ENCODE measurements at places on chromosomes 1 and 21. TPM values are rescaled to one million over a fixed set of nuclear protein-coding genes. Genes with fewer than 3 reads are reported as not detected.

GRCh38 chr1:45750298-45751038 lies at the start of gene IPP:
Gene IPP, minus strand, starts transcription at chr1:45750653. Its CDS starts 4,242 bp downstream, at chr1:45746411.
- DNase-seq, result peak; percentile 81

DNA sequence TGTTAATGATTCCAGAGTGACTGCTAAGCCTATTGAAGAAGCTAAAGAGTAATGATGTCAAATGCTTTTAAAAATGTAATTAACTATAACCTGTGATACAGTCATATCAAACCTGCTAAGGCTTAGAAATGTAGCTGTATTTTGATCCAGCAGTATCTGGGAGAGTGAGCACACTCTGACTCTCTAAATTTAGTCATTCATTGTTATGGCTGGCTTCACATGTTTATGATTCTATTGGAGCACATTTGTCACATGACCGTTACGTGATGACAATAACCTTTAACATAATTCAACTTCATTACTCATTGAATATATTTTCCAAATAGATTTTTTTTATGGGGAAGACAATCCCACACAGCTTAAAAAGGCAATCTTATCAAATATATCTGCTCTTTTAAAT lies 587.1 kb downstream of the LMO4 start:
- DNase-seq, result no peak

DNA sequence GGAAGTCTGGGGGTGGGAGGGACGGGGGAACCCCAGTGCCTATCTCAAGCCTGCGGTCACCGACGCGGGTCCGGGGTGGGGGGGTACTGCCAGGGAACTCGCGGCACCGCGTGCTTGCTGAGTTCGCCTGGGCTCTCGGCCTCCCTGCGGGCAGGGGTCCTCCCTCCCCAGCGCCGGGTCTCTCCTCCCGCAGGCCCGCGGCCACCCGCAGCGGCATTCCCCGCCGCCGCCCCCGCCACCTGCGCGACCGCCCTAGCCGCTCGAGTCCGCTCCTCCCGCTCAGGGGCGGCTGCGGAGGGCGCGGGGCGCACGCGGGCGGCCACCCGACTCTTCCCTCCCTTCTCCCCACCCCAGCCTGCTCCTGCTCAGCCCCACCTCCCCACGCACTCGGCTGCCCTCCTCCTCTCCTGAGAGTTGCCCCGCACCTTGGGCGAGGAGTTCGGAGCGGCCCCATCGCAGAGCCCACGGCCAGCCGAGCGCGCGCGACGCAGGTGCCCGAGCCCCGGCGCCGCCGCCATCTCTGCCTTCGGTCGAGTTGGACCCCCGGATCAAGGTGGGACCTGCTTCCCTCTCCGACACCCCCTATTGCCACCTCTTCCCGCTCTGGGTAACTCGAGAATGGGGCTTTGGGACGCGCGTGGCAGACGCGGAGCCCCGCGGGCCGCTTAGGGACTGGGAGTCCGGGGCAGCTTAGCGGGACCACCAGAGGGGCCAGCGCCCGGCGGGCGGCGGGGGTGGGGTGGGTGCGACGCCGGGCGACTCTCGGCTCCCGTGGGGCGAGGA lies 105.0 kb downstream of the LEPR start:
- no peak for DNase-seq

DNA sequence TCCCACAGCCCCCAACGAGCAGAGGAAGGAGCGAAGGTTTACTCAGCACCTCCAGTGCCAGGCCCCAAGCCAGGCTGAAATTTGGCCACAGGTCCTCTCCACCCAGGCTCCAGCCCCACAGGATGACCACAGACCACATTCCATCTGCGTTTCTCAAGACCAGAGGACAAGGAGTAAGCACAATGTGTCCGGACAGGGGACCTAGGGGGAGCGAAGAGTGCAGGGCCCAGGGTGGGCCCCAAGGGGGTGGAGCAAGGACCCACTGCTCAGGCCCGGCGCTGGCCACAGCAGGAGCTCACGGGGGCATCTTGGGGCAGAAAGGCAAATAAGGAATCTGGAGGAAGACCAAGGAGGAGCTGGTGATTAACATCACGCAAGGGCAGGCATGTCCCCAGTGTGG lies 100.5 kb downstream of the NPHP4 start:
- no peak for DNase-seq

DNA sequence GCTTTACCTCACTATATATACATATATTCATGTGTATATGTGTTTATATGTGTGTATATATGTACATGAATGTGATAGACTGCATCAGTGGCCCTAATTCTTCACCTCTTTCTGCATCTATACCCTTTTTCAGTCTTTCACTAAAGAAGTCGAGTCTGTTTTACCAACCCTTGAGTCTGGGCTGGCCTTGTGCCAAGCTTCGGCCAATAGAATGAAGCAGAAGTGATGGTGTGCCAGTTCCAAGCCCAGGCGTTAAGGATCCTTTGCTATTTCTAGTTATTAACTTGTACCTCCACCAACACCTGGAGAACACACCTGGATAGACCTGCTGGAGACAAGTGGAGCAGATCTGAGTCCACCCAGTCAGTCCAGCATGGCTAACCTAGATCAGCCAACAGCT lies 61.6 kb upstream of the PPM1J start:
- DNase-seq, result no peak

- DNase-seq, result no peak
Observed at GRCh38 chr1:109761227-109762038, 2.3 kb downstream of the EPS8L3 start.

- no peak for DNase-seq
Observed at GRCh38 chr21:42609811-42610210, 43.6 kb upstream of the PDE9A start.

- DNase-seq, result no peak
Observed at GRCh38 chr1:202642212-202642611, 68.0 kb downstream of the SYT2 start.

GRCh38 chr1:170959385-170959784 lies 24.1 kb downstream of the MROH9 start:
- no peak for DNase-seq

- no peak for DNase-seq
Observed at GRCh38 chr21:31159808-31160207, 121.5 kb upstream of the KRTAP19-8 start.

GRCh38 chr1:20729155-20729931 lies 3.2 kb downstream of the SH2D5 start:
- DNase-seq, result no peak

- DNase-seq, result no peak
Observed at GRCh38 chr1:18336801-18337200, 143.9 kb upstream of the KLHDC7A start.

DNA sequence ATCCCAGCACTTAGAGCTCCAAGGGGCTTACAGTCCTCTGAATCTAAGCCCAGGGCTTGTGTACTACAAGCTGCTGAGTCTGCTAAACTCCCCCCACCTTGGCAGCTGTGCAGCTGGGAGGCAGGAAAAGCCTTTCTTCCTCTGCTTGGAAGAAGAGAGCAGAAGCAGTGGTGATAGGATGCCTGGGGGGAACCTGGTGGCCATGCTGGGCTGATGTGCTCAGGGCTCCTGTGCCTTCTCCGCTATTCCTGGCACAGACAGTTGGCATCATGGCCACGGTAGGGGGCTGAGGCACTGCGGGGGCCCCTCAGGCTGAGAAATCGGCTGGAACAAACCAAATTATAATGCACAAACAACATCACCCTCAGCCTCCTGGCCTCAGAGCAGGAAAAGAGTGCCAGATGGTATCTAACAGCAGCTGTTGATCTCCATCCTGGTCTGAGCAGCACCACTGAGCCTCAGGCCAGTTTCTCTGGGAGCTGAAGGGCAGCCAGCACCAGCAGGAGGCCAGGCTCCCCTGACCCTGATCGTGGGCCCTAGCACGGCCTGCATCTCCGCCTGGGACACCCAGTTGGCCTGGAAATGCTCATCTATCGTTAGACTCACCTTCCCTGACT lies 35.8 kb downstream of the ECE1 start:
- DNase-seq, result no peak

DNA sequence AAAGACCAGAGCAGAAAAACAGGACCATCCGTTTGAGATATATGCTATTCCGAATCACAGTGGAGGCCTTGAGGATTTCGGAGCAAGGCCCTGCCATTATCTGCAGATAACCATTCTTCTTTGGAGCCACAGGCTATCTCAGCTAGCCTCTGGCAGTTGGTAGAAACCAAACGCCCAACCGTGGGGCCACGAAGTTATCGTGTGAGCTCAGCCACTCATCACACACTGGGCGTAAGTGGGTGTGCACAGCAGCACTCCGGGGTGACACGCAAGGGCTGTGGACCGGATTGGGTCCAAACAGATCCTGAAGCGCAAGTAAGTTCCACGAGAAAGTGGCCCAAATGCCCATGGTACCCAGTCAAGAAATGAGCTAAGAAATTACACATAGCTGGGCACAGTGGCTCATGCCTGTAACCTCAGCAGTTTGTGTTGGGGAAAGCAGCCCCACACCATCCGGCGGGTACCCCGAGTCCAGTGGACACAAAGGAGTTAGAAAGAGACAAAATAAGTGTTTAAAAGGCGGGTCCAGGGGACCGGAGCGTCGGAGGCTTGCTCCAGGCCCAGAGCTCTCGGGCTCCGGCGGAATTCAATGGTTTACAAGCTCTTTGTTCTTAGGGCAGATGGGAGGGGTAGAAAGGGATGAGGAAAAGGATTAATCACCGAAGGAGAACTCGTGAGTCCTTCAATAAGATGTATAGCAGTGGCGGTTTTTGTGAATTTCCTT lies 130.6 kb downstream of the LIPI start:
- no peak for DNase-seq

DNA sequence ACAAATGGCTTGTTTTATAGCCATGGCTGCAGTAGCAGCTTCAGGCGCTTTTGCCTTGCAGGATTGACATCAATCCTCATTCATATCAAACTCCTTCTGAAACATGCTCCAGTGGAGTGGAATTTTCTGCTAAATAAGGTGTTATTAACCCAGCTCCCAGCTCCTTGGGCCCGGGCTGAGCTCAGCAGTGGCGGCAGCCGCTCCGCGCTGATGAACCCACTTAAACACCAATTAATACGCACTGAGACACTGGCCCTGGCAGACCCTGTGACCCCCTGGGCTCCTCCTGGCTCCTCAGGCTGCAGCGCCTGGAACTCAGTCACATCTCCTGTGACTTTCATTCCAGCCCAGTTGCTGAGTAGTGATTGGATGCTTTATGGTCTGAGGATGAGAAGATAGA lies 137.4 kb upstream of the GRIK3 start:
- DNase-seq, result no peak

- DNase-seq, result peak; percentile 71
Observed at GRCh38 chr1:32954168-32954567, 10.4 kb downstream of the RNF19B start.

GRCh38 chr1:163774401-163774945 lies 452.7 kb downstream of the NUF2 start:
- no peak for DNase-seq

GRCh38 chr1:209434631-209435217 lies 148.8 kb upstream of the CAMK1G start:
- no peak for DNase-seq

DNA sequence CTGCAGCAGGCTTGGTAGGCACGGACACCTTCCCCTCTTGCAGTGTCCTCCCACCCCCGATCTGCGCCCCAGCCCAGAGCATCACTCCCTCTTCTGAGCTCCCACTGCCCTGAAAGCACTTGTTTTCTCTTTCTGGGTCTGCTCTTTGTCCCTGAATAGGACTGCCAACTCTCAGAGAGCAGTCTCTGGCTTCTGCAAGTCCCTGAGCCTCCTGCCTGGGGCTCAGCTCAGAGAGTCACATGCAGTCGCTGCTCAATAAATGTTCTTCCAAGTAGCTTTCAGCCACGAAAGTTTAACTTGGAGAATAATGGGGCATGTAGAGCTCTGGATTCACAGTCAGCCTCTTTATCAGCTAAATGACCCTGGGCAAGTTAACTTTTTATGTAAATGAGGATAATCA lies 205.6 kb downstream of the HIVEP3 start:
- no peak for DNase-seq

DNA sequence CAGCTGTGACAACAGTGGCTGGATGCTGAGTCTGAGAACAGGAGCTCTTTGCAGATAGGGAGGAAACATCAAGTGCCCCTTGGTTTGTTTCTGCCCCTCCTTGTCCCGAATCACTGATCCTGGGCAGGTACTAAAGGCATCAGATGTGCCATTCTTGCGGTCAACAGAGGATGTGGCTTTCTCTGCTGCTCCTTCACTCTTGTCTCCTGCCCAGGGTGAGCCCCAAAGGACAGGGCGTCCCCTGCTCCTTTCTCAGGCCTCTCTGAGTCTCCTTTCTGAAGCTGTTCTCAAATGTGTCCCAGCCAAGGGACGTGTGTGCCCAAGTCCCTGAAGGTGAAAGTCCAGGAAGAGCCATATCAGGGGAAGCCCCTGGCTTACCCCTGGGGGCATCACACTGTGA lies 31.7 kb downstream of the SLC37A1 start:
- DNase-seq, result no peak

DNA sequence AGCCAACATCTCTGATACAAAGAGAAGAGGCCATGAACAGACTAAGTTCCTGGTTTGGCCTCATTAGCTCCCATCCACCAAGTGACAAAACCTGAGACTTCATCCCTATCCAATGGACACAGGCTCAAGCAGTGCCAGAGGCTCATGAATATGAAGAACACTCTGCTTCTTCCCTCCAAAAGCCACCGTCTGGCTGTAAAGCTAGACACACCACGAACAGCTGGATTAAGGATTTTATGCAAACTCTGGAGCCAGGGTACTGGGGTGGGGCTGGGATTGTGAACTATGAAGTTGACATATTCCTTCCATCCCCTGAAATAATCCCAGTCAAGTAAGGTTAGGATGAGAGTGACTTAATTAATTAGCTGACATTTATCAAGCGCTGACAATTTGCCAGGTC lies 139.4 kb downstream of the CSMD2 start:
- DNase-seq, result no peak

GRCh38 chr1:205228093-205228521 lies 361 bp downstream of the TMCC2 start:
- no peak for DNase-seq

DNA sequence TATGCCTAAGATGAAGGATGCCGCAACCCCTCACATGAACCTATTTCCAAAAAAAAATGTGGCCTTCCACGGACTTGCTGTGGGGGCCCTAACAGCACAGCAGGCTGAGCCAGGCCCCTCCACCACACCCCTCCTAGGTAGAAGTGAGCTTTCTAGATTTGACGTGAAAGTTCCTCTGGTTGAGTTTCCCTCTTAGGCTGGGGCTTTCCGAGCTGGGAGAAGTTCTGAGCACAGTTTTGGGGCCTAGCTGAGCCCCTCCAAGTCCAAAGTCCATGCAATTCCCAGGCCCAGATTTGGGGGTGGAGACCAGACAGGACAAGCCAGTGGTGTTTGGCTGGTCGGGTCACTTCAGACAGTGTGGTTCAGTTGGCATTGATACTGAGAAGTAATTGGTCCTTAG lies 13.8 kb upstream of the PHLDA3 start:
- no peak for DNase-seq

- DNase-seq, result no peak
Observed at GRCh38 chr1:165645654-165646366, 14.8 kb downstream of the MGST3 start.

DNASE2B gene
- not detected for total RNA-seq

CATSPERE gene
- total RNA-seq, result 0.31 TPM

FAM151A gene
- total RNA-seq, result not detected

TRIM67 gene
- total RNA-seq, result 0.08 TPM

SFN gene
- 188 TPM for total RNA-seq

OR2T29 gene
- total RNA-seq, result not detected

SPATC1L gene
- total RNA-seq, result 0.26 TPM

SH2D5 gene
- 23.3 TPM for total RNA-seq

CRB1 gene
- total RNA-seq, result not detected

FCRL6 gene
- not detected for total RNA-seq

PRAMEF7 gene
- total RNA-seq, result not detected

TPM3 gene
- total RNA-seq, result 545 TPM

CLDN17 gene
- total RNA-seq, result not detected

RPE65 gene
- total RNA-seq, result not detected

COL16A1 gene
- 7.6 TPM for total RNA-seq
